ENCODE measurements at places on chromosomes 7 and 10.
A peak's percentile ranks its signal among the peaks of the same experiment; 100 is the strongest.

DNA sequence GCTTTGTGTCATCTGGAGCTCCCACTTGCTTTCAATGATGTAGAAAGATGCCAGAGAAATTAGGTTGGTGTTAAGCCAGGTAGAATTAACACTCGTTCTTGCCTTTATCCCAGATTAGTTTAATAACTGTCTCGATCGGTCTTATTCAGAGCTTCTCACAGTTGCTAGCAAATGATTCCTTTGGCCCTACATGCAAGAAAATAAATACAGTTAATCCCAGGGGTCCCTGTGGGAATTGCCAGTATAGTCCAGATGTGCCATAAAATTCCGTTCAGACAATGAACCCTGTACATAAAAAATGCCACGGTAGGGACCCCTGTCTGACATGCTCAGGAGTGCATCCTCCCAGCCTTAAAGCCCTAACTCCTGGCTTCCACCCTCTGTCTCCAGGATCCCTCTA, 207.5 kb downstream of the ARHGAP12 start:
- DNase-seq, result no peak

DNA sequence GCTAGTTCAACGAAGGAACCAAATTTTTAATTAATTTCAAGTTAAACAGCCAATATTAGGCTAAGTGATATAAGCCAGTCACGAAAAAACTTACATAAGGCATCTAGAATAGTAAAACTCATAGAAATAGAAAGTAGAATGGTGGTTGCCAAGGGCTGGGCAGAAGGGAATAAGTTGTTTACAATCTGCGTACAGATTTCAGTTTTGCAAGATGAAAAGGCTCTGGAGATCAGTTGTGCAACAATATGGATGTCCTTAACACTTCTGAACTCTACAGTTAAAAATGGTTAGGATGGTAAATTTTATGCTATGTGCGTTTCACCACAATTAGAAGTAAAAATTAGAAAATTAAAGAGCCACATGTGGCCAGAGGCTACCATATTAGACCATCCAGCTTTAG, 13.3 kb downstream of the SCRN1 start:
- no peak for DNase-seq

- DNase-seq, result peak; percentile 21
Measured at GRCh38 chr10:125629758-125630376, 53.1 kb downstream of the TEX36 start.

GRCh38 chr10:60703266-60704041, 74.8 kb upstream of the CDK1 start:
- no peak for DNase-seq

DNA sequence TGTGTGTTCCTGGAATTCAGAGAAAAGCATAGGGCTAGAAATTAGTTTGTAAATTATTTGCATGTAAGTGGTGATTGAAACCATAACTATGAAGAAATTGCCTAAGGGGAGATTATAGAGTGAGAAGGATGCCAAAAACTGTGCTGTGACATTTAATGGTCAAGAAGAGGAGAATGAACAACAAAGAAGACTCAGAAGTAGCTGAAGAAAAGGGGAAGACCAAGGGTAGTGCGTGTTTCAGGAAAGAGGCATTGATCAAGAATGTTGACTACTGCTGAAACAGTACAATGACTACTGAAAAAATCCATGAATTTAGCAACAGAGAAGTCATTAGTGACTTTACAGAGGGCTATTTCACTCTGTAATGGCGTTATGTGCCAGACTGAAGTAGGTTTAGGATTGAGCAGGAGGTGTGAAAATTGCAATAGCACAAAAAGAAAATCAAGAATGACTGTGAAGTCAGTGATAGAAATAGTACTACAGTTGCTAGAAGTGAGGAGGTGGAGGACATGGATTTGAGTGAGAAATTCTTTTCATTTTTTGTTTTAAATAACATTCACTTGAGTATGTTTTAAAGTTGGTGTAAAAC, 28.9 kb upstream of the SAMD9L start:
- no peak for DNase-seq

DNA sequence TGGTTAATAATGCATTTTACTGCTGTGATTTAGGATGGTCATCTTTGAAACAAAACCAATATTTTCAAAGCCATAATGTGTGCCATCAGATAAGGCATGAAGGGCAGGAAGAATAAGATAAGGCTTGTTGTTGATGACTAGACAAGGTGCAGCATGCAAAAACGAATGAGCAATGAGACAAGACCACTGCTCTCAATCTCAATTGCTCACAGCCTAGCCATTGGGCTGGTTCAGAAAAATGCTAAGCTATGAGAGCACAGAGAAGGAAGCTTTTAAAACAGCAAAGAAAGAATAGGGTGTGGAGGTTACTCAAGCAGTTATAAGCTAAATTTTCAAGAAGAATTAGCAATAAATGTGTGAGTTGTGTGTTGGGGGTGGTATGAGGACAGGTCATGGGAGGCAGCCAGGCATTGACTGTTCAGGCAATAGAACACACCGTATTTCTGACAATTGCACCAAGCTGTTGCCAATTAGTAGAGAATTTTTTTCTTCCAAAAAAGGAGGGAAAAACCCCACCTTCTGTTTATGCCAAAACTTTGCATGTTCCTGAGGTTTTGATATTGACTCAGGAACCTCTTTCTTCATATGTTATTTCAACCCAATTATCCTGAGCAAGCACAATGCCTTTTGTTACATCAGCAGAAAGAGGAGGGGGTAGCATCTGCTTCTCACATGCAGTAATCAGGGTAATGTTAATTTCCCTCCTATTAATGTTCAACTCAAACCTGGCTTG, 276.5 kb downstream of the HDAC9 start:
- no peak for DNase-seq

DNA sequence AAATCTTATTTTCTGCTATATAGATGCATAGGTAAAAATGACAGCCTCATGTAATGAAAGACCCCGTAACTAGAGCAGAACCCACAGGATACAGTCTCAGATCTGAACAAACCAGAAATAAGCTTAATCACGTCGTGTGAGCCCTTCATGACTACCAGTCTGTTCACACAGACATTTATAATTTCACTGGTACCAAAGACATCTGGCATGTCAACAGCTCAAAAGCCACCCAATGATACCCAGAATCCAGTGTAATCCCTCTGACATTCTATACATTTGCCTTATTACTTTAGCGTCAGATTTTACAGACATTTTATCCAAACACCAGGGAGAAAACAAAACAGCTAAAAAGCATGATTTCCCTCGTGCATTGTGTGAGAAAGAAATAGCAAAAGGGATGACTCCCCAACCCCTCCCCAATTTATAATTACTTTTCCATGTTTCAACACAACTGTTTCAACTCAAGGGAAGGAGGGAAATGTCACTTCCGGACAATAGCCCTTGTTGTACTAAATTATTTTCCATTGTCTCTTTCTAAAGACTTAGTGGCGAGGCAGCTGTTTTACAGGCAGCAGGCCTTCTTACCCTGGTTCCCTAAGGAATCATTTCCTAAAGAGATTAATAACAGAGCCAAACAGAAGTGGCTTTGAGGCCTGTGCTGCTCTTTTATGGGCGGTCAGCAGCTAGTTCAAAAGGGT, 33.2 kb downstream of the DOCK4 start:
- DNase-seq, result no peak

GRCh38 chr7:66657798-66658197, 29.1 kb downstream of the KCTD7 start:
- no peak for DNase-seq

Measured in HuH-7.5 (cell line).